Stimulated activated CD8-positive, alpha-beta memory T cell treated with anti-CD3 and anti-CD28 coated beads, Interleukin-4, amount 100 ng/mL, for 4 hours (primary cell): ENCODE measurements at places on chromosomes 7 and 10.

GRCh38 chr7:47232751-47233412 is 349.0 kb downstream of the TNS3 start:
- no peak for DNase-seq

GRCh38 chr10:34473174-34474008 is 341.7 kb downstream of the PARD3 start:
- DNase-seq, result no peak

GRCh38 chr10:102243309-102243708 is 2.0 kb upstream of the PITX3 start:
- no peak for DNase-seq

DNA sequence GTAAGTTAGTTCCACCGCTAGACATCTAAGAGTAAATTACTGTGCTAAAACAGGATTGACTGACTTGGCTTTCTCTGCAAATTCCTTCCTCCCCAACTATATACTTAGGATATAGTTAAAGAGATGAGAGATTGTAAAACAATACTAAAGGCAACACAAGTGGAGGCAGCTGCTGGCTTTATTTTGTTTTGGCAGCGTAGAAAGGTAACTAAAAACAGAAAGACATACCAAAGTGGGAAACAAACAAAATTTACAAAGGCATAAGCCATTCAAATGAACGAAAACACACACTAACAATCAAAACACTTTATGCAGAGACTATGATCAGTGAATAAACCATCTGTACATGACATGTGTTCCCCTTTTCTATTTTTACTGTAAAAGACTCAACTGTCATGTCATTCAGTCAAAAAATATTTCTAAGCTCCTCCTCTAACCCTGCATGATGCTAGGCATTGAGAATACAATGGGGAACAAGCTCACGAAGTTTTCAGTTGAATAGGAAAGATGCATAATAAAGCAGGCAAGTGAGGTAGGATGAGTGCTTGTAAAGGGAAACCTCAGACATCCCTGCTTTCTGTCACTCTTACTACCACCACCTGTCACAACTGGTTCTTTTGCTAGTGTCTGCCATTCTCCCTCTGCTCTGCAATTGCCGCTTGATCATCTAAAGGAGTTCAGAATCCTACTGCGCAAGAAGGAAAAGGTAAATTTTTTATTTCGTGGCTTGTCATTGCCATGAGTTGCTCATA is 64.2 kb upstream of the COL1A2 start:
- DNase-seq, result no peak

- DNase-seq, result no peak
Measured at GRCh38 chr7:113410796-113411195, 292.4 kb upstream of the SMIM30 start.

DNA sequence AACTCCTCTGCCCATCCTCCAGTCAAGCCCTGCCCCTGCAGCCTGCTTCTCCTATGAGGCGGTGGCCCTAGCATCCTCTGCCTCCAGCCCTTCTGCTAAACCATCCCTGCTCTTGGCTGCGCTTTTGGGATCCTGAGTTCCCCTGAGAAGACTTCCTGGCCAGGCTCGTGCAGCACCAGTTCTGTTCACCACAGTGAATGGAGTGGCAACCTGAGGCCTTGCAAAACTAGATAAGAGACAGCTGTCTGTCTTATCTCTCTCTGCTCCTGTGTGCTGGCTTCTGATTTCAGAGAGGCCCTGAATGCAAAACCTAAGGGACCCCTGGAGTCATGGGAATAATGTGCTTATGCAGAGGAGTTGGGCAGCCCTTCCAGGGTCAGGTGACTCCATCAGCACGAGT is 119.2 kb downstream of the TMEM178B start:
- no peak for DNase-seq

DNA sequence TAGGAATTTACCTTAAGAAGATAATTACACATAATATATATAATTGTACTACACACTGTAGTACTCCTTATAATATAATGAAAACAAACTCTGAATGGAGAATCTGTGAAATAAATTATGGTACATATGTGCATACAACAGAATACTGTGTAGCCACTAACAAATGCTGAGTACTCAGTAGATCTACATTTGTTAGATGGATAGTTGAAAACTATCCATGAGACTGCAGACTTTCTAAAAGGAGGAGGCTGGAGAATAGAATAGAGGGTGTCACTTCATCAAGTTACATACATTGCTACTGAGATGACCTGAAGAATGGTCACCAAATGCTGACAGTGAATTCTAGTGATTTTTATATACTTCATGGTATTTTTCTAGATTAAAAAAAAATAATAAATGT is 68.7 kb upstream of the OGDHL start:
- no peak for DNase-seq

- DNase-seq, result no peak
Measured at GRCh38 chr10:101487399-101487798, 100.7 kb downstream of the POLL start.

- no peak for DNase-seq
Measured at GRCh38 chr10:102230264-102230860, 4.3 kb downstream of the ELOVL3 start.

GRCh38 chr7:82705517-82706260 is 262.1 kb upstream of the CACNA2D1 start:
- no peak for DNase-seq

DNA sequence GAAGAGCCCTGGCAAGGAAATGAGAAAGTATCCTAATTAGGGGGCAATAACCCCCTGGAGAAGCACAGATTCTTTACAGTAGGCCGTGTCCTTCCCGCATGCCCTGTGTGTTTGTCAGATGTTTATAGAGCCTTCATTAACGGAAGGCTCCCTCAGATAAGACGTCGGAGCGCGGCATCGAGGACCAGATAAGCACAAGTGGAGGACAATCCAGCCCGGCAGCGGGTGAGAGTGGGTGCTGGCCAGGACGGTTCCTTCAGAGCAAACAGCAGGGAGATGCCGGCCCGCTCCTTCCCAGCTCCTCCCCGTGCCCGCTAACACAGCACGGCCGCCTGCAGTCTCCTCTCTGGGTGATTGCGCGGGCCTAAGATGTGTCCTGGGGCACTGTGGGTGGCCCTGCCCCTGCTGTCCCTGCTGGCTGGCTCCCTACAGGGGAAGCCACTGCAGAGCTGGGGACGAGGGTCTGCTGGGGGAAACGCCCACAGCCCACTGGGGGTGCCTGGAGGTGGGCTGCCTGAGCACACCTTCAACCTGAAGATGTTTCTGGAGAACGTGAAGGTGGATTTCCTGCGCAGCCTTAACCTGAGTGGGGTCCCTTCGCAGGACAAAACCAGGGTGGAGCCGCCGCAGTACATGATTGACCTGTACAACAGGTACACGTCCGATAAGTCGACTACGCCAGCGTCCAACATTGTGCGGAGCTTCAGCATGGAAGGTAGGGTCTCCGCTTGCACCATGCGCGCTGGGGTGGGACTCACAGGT is at the start of gene GDF2:
Gene GDF2, plus strand, starts transcription at position 155 of the 762 bp plus-strand sequence. Its CDS starts 215 bp downstream, at position 370.
- DNase-seq, result no peak

DNA sequence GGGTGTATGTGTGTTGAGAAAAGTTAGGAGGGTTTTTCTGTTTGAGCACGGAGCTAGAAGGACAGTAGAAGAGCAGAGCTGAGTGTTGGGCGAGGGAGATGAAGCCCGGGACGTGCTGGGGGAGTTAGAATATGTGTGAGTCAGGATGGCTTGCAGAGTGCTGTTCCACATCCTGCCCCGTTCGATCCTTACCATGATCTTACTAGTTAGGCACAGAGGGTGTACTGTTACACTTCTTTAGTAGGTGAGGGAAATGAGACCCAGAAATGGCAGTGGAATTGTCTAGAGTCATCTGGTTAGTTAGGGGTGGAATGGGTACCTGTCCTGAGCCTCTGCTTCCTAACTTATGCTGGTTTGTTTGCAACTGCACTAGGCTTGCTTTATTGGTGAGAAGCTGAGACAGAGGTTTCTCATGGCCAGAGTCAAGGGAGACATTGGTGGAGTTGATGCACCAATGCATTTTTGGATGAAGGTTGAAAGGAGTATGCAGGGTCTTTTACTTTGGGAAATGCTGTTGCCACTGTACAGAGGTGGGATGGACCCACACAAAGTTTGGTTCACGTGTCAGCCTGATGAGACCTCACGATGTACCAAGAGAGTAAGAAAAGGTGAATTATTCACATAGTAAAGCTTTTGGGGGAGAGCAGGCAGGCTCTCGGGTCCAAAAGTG is 42.4 kb downstream of the CCNY start:
- DNase-seq, result no peak

DNA sequence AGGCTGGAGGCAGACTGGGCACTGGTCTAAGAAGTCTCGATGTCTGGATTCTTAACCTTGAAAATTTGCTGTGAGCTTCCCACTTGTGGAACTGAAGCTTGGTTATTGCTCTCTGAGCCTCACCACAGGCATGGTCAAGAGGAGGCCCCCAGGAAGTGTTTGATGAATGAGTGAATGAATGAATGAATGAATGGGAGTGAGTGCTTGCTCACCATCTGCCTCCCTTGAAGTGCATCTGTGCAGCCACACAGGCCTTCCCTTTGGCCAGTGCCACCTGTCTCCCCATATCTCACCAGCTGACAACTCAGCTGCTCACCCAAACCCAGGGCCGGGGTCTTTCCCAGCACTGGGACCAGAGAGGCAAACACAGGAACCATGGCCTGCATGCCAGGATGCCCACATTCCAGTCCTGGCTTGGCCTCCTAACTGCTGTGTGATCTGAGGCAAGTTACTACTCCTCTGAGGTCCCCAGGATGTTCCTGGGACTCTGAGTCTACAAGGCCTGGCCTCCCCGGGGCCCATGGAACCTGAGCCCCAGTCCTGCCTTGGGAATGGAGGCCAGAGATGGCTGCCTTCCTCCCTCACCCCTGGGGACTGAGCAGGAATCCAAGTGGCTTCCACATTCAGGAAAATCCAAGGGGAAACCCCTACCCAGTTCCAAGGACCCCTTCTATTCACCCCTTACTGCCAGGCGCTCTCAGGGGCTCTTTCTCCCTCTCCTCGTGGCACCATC is 51.4 kb upstream of the SLC29A3 start:
- DNase-seq, result no peak

GRCh38 chr10:122154545-122155366 is 116.3 kb upstream of the BTBD16 start:
- DNase-seq, result no peak

GRCh38 chr10:71471957-71472365 is 75.2 kb downstream of the CDH23 start:
- DNase-seq, result no peak

DNA sequence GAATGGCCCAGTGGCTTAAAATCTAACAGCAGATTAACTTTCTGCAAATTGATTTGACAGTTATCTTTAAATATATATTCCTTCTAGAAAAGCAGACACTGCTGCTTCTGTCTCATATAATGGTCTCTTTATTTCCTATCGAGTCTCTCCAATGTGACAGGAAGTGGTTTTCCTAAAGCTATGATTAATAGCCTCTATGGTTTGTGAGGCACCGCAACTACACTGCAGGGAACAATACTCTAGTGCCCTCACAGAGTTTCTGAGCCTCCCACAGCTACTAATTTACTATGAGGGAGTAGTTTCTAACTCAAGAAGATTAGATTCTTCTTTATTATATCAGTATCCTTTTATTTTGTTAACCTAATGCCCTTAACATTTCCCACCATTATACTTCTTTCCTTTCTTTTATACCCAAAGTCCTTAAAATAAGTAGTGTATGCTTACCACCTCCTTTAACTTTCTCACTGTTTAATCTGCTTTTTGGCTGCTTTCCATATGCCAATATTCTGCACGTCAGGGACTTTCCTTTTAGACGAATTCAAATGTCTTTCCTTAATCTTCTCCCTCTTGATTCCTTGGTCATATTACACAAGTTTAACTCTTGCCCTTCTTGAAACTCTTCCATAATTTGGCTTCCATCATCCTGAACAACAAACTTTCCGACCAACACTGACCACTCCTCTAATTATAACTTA is 23.8 kb upstream of the AHR start:
- DNase-seq, result no peak

DNA sequence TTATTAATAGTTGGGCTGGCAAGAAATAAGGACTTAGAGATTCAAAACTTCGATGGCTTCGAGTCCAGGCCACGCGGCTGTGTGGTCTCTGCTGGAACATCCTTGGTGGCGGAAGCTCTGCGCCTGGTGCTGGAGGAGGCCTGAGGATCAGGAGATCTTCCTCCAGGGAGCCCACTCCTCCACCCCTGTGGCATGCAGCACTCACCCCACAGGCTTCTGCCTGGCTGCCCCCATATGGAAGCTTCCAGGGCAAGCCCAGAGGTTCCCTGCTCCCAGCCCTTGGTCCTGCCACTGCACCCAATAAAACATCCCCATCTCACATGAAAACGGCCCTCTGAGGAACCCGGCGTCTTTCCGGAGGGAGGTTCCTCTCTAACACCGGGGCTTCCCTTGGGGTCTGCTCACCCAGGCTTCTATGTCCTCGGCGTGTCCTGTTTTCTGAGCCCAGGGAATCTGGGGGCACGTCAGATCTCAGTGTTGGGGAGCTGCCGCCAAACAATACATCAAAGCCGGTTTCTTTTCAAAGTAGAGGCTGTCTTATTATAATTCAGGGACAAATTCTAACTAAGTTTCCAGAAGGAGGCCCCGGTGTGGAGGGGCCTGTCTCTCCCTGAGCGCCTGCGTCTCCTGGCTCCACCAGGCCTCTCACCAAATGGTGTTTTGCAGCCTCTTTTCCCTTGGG is 32.4 kb downstream of the CALML3 start:
- DNase-seq, result no peak

GRCh38 chr7:155426543-155427410 is 31.2 kb upstream of the EN2 start:
- no peak for DNase-seq

- no peak for DNase-seq
Measured at GRCh38 chr7:100034871-100035510, 14.6 kb upstream of the ZSCAN21 start.

DNA sequence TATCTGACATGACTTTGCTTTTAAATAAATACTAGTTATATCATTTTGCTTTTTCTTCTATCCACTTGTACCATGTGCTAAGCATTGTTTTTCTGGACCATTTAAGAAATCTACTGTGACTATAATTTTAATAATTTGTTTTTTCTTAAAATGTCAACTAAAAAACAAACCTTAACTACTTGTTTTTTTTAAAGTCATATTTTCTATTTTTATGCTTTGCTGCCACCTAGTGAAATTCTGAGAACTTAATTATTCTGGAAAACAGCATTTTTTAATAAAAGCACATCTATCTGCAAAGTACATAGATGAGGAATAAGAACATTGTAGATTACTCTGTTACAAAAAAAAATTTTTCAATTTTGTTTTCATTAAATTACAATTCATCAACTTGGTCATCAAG is 47.4 kb downstream of the ORC5 start:
- DNase-seq, result no peak

DNA sequence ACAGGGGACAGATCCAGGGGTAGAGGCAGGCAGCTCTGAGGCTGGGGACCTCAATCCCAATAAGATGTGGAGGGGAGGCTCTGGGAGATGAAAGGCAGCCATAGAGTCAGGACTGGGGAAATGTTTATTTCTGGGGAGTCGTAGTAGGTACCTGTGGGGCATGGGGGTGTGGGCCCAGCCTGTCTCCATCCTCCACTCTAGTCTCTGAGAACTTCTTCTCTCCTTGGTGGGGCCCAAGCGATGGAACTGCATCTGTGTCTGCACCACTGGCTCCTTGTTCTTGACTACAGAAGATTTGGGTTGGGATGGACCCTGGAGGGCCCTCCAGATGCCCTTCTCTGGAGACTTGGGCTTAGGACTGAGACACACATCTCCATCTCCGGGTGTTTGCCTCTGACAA is 953.9 kb upstream of the ZNF722 start:
- no peak for DNase-seq
